ENCODE measurements at places on chromosomes 2 and 18.
A peak's percentile ranks its signal among the peaks of the same experiment; 100 is the strongest.

DNA sequence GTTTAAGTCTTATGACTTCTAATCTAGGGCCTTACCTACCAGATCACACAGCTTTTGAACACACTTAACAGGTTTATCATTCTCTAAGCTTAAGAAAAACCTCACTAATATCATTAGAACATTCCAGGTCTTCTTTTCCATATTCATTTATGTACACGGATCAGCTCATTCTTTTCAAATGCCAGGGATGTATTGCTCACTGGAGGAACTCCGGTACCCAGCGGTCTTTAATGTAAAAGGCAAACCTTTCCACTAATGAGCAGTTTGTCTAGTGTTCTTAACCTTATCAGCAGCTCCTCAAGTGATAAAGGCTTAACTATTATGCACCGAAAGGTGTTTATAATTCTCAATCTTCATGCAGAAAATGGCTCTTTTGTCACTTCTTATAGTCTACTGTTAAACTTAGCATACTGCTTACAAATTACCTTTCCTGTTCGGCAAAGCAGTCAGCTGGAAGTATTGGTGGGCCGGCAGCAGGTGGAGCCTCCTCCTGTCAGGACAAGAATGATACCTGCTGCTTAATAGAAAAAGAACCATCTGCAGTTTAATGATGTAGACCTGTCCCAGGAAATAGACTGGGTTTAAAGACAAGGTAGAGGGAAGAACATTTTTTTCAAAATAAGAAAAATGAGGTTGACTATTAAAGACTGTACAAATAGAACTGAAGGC lies 142.7 kb downstream of the FIGN start:
- DNase-seq, result no peak

GRCh38 chr2:95352310-95353054 lies 50.0 kb upstream of the FAHD2A start:
- DNase-seq, result no peak

- DNase-seq, result no peak
Measured at GRCh38 chr2:16774091-16774490, 108.5 kb upstream of the CYRIA start.

- DNase-seq, result no peak
Measured at GRCh38 chr2:178394859-178395258, 56.1 kb downstream of the PRKRA start.

GRCh38 chr2:65353046-65353445 lies 79.4 kb downstream of the SPRED2 start:
- DNase-seq, result no peak

GRCh38 chr2:233451950-233452349 lies 97.7 kb downstream of the DGKD start:
- no peak for DNase-seq

GRCh38 chr2:123771928-123772632 lies 253.0 kb upstream of the CNTNAP5 start:
- no peak for DNase-seq

DNA sequence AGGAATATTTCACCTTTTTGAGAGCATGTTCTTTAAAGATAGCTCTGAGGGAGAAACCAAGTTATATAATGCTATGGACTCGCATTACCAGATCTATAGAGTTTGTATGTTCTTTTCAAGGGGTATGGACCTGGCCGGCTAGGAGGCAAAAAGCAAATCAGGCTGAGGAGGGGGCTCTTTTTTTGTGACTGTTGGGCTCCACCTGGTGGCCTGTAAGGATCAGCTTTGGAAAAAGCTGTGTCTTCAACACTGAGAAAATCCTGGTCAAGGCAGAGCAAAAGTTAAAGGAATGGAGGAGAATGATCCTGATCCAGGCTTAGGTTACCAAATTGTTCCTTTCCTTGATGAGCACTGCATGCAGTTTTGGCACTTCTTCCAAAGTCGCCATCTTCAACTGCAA lies 180.5 kb downstream of the DIS3L2 start:
- DNase-seq, result peak; percentile 31

- no peak for DNase-seq
Measured at GRCh38 chr2:9243357-9243756, 36.7 kb downstream of the ASAP2 start.

- no peak for DNase-seq
Measured at GRCh38 chr2:57278451-57278850, 768.2 kb upstream of the VRK2 start.

- DNase-seq, result no peak
Measured at GRCh38 chr18:11962597-11962996, 18.7 kb upstream of the IMPA2 start.

GRCh38 chr2:162838136-162838497 lies 450 bp downstream of the KCNH7 start:
- no peak for DNase-seq

DNA sequence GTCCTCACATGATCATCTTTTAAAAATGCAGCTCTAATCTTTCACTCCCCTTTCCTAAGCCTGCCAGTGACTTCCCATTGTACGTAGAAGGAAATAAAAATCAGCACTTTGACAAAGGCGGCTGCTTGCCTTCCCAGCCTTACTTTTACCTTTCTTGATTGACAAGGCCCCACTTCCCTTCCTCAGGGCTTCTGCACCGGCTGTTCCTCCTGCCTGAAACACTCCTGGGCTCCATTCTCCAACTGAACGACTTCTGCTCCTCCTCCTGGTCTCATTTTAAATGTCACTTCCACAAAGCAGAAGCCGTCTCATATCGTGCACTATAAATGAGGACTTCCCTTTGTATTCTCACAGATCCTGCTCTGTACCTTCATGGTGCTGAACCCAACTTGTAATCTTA lies 56.1 kb downstream of the OSBPL6 start:
- no peak for DNase-seq

GRCh38 chr2:204796581-204796980 lies 251.3 kb downstream of the PARD3B start:
- no peak for DNase-seq

DNA sequence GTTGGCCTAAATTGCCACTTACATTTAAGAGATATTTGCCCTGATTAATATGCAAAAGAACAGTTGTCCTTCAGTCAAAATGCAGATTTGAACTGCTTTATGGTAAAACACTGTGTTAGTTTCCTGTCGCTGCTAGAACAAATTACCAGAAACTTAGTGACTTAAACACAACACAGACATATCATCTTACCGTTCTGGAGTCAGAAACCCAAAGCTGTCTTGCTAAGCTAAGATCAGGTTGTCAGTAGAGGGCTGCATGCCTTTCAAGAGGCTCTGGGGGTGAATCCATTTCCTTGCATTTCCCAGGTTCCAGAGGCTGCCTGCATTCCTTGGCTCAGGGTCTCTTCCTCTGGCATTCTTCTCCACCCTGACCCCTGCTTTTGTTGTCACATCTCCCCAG lies 149.5 kb downstream of the FAM161A start:
- no peak for DNase-seq

GRCh38 chr18:64979791-64980190 lies 771.0 kb upstream of the CDH7 start:
- no peak for DNase-seq

- DNase-seq, result no peak
Measured at GRCh38 chr2:191650896-191651773, 26.8 kb upstream of the NABP1 start.

- DNase-seq, result no peak
Measured at GRCh38 chr2:123481406-123481805, 543.7 kb upstream of the CNTNAP5 start.

DNA sequence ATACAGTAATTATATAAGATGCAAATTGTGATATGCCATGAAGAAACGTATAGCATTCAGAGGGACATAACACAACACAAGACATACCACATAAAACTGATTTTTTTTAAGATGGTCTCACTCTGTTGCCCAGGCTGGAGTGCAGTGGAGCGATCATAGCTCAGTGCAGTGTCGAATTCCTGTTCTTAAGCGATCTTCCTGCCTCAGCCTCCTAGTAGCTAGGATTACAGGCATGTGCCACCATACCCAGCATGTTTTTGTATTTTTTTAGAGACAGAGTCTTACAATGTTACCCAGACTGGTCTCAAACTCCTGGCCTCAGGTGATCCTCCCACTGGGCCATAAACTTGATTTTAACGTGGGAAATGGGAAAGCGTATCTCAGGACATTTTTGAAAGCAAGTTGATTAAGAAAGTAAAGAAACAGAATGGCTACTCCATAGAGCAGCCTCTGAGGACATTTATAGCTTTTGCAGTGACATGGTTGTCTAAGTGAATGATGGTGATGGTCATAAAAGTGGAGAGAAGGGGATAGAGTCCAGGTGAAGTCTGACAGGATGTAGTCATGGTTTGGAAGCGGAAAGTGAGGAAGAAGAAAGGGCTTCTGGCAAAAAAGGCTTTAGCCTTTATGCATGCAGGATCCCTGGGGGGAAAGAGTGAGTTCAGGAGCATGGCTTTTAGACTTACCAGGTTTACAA lies 2.4 kb downstream of the TSGA10 start:
- no peak for DNase-seq

GRCh38 chr2:24203029-24203786 lies 28.4 kb downstream of the FAM228A start:
- DNase-seq, result peak; percentile 4

- no peak for DNase-seq
Measured at GRCh38 chr18:35511428-35511827, 13.7 kb upstream of the INO80C start.

GRCh38 chr2:136253288-136254004 lies 135.5 kb upstream of the CXCR4 start:
- no peak for DNase-seq

- DNase-seq, result no peak
Measured at GRCh38 chr18:79106084-79106483, 36.9 kb downstream of the ATP9B start.

GRCh38 chr2:221999717-222000116 lies 299.1 kb downstream of the PAX3 start:
- DNase-seq, result no peak

DNA sequence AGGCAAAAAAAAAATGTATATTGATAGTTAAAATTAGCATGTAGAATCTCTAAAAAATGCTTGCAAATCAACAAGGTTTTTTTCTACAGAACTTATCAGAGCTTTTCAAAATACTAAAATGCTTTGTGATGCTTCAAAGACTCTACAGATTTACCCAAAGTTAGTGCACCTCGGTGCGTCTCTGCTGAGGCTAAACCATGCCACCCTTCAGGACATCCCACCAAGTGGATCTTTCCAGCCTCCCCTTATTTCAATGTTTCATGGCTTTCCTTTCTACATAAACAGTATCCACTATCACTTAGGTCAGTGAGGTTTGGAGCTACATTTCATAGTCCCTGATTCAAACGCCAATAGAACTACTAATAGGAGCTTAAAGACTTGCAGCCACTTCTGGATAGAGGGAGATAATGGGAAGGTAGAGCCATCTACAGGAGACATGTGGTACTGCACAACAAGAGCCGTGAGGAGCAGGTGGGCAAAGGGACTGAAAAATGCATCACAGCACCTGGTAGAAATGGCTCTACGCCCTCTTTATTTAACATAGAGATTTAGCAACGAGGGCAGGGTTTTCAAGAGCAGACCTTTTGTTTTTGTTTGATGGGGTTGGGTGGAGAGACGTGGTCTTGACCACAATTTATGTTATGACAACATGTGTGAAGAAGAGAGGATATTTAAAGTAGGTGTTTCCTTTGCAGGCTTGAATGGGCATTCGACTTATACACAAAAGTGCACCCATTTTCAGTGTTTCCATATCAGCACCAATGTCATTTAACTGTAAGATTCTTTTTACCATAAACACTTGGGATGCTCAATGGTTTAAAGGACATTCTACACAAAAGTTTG lies 56.1 kb upstream of the SLC35G4 start:
- DNase-seq, result peak; percentile 76

DNA sequence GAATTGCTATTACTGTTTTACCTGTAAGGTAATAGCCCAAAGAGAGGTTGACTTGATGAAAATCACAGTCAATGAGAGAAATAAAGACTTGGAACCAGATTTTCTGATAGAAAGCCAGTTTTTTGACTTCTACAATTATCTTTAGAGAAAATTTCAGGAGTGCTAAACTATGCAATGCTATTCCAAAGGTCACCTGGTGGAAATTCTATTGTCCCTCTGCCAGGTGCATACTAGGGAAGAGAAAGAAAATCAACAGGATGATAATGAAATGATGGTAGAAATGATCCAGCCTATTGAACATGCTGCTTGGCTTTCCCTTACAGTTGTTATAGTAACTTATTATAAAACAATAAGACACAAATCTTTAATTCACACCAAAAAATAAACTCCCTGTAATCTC lies 85.0 kb downstream of the FASTKD2 start:
- DNase-seq, result no peak

GRCh38 chr2:47211497-47212011 lies 56.4 kb upstream of the STPG4 start:
- no peak for DNase-seq

DNA sequence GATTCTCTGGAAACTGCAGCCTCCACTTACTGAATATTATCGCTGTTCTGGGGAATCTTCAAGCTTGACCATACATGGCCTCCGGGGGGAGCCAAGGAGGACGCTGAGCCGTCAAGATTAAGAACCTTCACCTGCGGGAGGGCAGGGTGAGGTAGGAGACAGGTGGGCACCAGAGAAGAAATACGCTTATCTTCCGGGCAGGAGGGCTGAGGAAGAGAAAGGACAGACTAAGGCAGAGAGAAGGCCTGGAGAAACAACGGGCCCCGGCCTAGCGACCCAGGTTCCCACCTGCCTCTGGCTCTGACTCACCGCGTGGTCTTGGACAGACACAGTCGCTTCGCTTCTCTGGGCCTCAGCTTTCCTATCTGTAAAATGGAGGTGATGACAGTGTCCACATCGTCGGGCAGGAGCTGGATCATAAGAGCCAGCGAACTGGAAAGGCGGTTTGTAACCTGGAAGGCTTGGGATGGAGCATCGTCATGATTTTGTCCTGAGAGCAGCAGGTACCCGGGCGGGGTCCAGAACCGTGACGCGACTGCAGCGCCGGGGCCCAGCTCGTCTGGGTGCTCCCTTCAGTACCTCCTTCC lies 659 bp downstream of the ZNF142 start:
- DNase-seq, result peak; percentile 67

- no peak for DNase-seq
Measured at GRCh38 chr18:22912149-22912548, 21.0 kb upstream of the RBBP8 start.

DNA sequence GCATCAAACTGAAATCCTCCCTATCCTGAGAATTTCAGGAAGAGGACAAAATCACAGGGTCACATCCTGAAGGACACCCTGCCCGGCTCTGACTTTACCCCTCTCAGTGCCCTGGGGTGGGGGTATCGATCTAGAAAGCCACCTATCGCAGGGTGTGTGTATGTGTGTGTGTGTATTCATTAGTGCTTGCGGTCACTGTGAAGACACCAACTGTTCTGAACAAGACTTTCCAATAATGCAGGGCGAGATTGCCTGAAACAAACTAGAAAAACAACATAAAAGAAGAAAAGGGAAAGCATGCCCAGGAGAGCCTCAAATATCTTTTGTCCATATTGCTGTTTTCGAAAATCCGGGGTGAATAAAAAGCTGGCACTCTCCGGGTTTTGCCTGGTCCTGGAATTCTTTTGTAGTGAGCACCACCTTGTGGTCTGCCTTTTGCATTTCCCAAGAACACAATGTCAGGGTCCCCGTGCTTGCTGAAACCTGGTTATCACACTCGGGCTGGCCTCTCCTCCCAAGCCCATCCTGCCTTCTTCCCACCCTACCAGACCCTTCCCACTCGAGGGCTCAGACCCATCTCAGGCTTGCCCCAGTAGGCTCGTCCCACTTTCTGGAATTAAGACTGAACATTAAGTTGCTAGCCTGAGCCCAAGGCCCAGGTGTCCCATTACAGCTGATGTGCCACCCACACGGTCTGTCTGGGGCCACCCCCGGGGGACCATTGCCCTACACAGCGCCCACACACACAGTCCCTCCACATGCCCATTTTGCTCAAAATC lies 25.0 kb upstream of the COPS8 start:
- DNase-seq, result peak; percentile 84
